Activated CD4-positive, alpha-beta T cell treated with anti-CD3 and anti-CD28 coated beads, Interleukin-2, amount 10 ng/mL, durations not matched to agents 7 days and 5 days (primary cell): ENCODE measurements at places on chromosomes 5 and 9.

GRCh38 chr5:66617226-66617861 is 21.2 kb downstream of the MAST4 start:
- no peak for DNase-seq

DNA sequence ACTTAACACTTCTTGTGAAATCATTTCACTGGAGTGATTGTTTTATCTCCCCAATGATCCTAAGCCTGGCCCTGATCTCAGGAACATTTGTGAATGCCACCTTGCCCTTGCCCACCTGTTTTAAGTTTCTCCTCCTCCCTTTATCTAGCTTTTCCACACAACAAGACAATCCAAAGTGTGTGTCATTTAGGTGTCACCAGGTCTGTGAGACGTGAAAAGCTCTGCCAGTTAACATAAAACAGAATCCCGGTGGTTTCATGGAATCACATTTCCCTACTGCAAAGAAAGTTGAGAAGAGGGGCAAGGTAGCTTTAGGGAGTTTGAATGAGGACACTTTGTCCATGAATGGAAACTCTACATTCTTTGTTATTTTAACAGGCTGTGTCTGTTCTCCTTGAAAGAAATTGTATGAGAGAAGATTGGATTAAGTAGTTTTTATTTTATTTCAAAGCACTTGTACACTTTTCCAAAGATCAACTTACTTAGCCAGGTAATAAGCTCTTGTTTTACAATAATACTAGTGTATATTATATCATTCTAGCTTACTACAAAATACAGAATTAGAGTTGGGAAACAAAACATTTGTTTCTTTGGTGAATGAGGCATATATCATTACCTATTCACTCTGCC is 239.0 kb downstream of the ISL1 start:
- no peak for DNase-seq

GRCh38 chr9:109941771-109942170 is 161.8 kb downstream of the PALM2AKAP2 start:
- no peak for DNase-seq

GRCh38 chr5:148788636-148789035 is 37.8 kb upstream of the ADRB2 start:
- no peak for DNase-seq

DNA sequence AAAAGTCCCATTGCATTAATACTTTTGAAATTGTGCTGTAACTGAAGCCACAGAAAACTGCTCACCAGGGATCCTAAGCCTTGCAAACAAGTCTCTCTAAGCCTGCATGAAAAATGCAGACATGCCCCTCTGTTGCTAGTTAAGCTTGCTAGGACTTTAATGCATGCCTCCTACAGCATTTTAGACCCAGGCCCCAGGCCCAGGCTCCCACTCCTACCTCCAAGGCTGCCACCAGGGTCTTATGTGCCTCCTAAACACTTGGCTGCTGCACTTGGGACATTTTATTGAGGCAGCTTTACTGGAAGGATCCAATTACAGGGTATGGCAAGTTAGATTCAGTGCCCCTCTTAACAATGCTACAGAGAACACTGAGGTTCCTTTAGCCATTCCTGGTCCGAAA is 467.3 kb upstream of the CLINT1 start:
- DNase-seq = no peak

GRCh38 chr9:38370176-38370575 is 22.3 kb upstream of the ALDH1B1 start:
- DNase-seq = no peak

GRCh38 chr5:169350759-169351240 is 49.9 kb upstream of the SLIT3 start:
- no peak for DNase-seq

GRCh38 chr5:5572010-5572865 is 149.8 kb downstream of the ICE1 start:
- no peak for DNase-seq

- no peak for DNase-seq
Observed at GRCh38 chr5:119752921-119753886, 123.8 kb downstream of the FAM170A start.

DNA sequence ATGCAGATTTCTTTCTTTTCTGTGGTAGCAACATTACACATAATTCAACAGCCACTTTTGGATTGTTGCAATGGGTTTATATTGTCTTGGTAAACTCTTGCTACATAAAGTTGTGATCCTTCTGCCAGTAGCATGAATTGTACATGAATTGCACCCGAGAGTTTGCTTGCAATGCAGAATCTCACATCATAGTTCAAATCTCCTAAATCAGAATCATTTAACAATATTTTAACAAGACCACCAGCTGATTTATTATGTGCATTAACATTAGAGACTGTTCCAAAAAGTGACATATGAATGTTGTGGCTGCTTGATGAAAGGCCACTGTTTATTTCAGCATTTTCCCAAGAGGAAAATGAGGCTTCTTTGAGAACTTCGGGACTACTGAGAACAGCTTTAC is 1491.8 kb upstream of the NUDT12 start:
- no peak for DNase-seq

- no peak for DNase-seq
Observed at GRCh38 chr9:110371411-110372007, 33.8 kb upstream of the TXNDC8 start.

- no peak for DNase-seq
Observed at GRCh38 chr9:110351009-110351467, 13.4 kb upstream of the TXNDC8 start.

GRCh38 chr9:113519426-113520108 is 56.0 kb downstream of the RGS3 start:
- DNase-seq = no peak

- DNase-seq = no peak
Observed at GRCh38 chr5:6590581-6590980, 42.3 kb downstream of the NSUN2 start.

DNA sequence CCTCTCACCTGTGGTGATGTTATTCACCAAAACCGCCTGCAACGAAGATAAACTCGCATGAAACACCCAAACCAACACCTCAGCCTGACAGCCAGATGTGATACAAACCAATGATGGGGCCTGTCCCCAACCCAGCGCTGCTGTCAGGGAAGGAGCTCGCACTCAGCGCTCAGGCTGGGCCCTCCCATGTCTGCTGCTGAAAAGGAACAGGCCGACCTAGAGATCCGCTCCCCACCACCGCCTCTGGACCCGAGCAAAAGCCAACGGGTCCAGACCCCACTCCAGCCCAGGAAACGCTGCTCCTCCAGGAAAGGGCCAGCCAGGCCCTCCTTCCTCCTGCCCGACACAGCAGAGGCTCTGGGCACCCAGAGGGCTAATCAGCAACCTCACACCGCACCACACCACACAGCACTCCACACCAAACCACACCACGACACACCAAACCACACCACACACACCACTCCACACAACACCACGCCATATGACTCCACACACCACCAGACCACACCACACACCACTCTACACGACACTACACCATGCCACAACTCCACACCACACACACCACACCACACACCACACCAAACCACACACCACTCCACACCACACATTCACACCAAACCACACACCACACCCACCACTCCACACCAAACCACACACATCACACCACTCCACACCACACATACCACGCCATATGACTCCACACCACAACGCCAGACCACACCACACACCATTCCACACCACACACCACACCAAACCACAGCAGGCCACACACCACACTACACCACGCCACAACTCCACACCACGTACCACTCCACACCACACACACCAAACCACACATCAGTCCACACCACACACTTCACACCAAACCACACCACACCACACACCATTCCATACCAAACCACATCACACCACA is 46.5 kb downstream of the GOLM1 start:
- no peak for DNase-seq

- DNase-seq = no peak
Observed at GRCh38 chr9:15189481-15189880, 117.5 kb downstream of the TTC39B start.

- DNase-seq = no peak
Observed at GRCh38 chr5:84032324-84032723, 311.7 kb upstream of the HAPLN1 start.

DNA sequence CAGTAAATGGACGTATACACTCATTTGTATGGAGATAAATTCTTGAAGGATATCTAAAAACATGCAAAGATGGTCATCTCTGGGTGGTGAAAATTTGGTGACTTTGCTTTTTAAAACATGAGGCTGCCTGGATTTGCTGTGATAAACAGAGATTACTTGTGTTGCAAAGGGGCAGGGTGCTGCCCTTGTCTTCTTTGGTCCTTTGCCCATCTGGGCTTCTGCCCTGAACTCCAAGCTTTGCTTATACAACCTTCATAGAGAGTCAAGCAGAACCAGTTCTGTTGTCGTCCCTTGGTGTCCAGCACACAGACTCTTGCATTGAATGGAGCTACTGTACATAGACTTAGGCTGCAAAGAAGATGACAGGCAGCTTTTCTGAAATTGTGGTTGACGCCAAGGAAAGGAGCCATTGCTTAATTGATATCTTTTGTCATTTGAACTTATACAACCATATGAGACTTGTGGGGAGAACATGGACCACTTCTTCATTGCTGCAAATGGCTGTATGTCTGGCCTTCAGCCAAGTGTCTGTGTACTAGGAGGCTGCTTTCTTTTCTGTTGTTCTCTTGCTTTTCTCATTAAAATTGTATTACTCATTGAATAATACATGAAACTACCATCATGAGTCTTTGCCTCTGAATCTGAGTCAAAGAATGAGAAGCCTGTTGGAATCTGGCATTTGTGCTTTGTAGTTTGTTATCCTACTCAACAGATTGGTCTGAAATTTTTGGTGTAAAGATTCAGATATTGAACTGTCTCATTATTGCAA is 152.5 kb downstream of the DMRT2 start:
- DNase-seq = no peak

DNA sequence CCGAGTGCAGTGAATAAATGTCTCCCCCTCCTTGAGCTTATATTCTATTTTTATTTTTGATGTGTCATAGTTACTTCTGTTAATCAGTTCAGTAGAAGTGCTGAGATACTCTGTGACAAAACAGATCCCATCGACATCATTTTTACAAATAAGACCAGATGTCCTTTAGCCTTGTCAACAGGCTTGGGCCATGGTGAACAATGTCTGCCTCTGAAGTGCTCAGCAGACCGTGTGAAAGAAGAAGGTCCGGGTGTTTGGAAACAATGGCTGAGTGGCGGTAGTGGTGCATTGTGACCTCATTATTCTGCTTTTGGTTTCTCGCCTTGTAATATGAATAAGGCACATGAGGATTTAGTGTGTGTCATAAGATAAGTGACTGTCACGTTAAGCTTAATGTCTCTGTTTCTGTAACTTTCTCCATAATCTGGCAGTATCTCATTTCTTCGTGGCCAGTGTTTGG is 71.2 kb downstream of the SYK start:
- DNase-seq = no peak

DNA sequence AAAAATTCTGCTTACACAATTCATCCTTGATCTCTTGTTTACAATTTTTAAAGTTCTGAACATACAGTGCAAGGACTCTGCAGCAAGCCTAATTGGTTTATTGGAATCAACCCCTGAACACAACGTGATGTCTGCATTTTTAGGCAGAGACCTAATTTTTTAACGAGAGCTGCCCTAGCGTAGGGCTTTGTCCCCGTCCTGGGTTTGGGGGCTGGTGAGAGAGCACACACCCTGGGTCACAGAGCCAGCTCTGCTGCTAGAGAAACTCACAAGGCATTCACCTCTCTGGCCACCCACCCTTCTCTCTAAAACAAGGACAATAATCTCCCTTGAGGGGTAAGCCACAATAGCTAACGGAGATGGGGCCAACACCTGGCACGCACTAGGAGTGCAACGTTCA is 28.2 kb downstream of the SH3PXD2B start:
- no peak for DNase-seq

DNA sequence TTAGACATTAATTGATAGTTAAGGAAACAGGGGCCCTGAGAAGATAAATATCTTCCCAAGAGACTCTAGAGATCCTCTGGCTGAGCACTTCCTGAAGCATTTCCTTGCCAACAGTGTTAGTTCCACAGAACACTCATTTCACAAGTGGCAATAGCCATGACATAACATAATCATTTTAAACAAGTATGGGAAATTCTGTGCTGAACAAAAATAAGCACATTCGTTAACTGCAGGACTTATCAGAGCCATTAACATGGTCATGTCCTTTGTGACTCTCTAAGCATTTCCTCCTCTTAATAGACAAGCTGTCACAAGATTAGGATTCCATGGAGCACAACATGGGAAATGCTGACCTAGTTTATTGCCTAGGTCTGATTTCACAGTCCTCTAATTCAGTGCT is 184.9 kb downstream of the SNX18 start:
- no peak for DNase-seq

GRCh38 chr9:78788101-78788500 is 491.2 kb downstream of the PSAT1 start:
- no peak for DNase-seq

GRCh38 chr9:95305770-95306492 is 11.6 kb downstream of the FANCC start:
- DNase-seq = no peak

DNA sequence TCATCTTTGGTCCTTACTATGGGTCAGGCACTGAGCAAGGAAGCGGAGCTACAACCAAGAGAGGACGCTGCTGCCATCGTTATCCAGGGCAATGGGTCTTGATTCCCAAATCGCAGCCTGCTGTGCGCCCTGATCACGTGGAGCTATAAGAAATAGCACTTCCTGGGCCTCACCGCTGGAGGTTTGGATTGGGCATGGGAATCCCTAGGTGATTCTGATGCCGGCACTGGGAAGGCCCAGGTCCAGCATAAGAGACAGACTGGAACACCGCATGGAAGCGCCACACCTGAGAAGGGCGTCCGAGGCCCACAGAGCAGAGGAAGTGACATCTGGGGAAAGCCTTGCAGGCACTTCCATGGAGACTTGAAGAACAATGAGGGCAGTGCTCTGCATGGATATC is 3.0 kb downstream of the IL17B start:
- no peak for DNase-seq

DNA sequence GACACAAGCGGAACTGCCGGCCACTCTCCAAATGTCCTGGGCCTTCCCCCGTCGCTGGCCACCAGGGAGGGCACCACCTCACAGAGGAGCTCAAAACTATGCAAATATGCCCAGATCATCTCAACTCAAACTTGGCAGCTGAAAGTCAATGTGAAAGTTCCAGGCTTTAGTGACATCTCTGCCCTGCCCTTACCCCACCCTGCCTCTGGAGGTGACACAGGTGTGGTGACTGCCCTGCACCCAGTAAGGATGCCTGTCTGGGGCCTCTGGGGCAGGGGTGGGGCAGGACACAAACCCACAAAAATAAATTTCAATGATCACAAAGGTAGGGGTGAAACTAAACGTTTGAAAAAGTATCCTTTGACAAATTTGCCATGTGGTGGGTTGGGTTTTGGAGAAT is 213.4 kb downstream of the HSPA4 start:
- no peak for DNase-seq
